ENCODE measurements at places on chromosomes 16 and 17. TPM values are rescaled to one million over a fixed set of nuclear protein-coding genes. Genes with fewer than 3 reads are reported as not detected.

- no peaks in the 10 kb centered on the region for H3K27me3 ChIP-seq
- H3K36me3 ChIP-seq = peaks cover 49% of the 10 kb centered on the region
- H3K27ac ChIP-seq = no peak overlapping the region
- no peaks in the 10 kb centered on the region for H3K4me1 ChIP-seq
Measured at GRCh38 chr16:19706846-19707245, 11.2 kb downstream of the KNOP1 start.

The CLEC18A gene
- 2.2 TPM for total RNA-seq

DNA sequence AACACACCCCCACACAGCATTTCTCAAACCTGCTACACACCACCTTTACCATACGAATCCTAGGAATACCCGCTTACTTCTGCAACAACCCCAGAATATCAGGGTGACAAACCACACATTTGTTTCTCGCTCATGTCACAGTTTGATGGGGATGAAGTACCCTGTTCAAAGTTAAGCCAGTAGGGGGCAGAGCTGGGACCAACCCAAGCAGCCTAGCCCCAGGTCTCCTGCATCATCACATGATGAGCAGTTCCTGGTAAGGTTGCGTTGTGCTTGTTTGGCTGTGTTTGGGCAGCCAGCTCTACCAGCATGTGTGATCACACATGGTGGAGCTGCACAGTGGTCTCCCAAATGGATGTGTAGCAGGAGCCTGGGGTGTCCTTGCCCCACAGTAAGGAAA lies 103.6 kb upstream of the C16orf82 start:
- H3K4me1 ChIP-seq = no peaks in the 10 kb centered on the region
- no peak for DNase-seq
- no peak overlapping the region for H3K27ac ChIP-seq
- H3K4me3 ChIP-seq = no peak overlapping the region

GRCh38 chr16:2095315-2095853 lies 40.3 kb downstream of the PKD1 start:
- H3K36me3 ChIP-seq = peaks cover 17% of the 10 kb centered on the region
- DNase-seq = no peak
- H3K4me1 ChIP-seq = no peaks in the 10 kb centered on the region
- no peaks in the 10 kb centered on the region for H3K27me3 ChIP-seq
- H3K4me3 ChIP-seq = no peak overlapping the region

The TMEM101 gene
- 36.4 TPM for total RNA-seq

GRCh38 chr17:57045868-57046704 lies 39.0 kb upstream of the AKAP1 start:
- no peaks in the 10 kb centered on the region for H3K36me3 ChIP-seq
- no peak overlapping the region for H3K27ac ChIP-seq
- H3K27me3 ChIP-seq = peaks cover 5% of the 10 kb centered on the region
- DNase-seq = no peak

- H3K27me3 ChIP-seq = no peaks in the 10 kb centered on the region
- H3K36me3 ChIP-seq = peaks cover 31% of the 10 kb centered on the region
- DNase-seq = no peak
- peaks cover 6% of the 10 kb centered on the region for H3K4me1 ChIP-seq
Measured at GRCh38 chr16:30114411-30114810, 1.1 kb upstream of the GDPD3 start.

- peaks cover 58% of the 10 kb centered on the region for H3K27me3 ChIP-seq
- H3K4me1 ChIP-seq = peaks cover 54% of the 10 kb centered on the region
- H3K36me3 ChIP-seq = no peaks in the 10 kb centered on the region
- no peak for DNase-seq
Measured at GRCh38 chr17:76140661-76141211, 309 bp downstream of the FOXJ1 start.

All from mesothelial cell of epicardium (in vitro differentiated cells).